ENCODE measurements at places on chromosomes 12 and 14.

- DNase-seq, result no peak
These were observed 4.0 kb upstream of the EXOC3L4 start for GRCh38 chr14:103090481-103091020.

GRCh38 chr14:34135492-34135891 lies 184.6 kb upstream of the EGLN3 start:
- DNase-seq, result no peak

GRCh38 chr12:93243382-93243688 lies 134.4 kb upstream of the NUDT4 start:
- no peak for DNase-seq

GRCh38 chr14:55318694-55319093 lies 47.5 kb downstream of the FBXO34 start:
- DNase-seq, result no peak

- no peak for DNase-seq
These were observed 387 bp upstream of the GSC start for GRCh38 chr14:94770251-94770749.

GRCh38 chr12:15669256-15669948 lies 119.8 kb downstream of the EPS8 start:
- no peak for DNase-seq

Measured in AG04450 (cell line).